ENCODE measurements at places on chromosomes 7 and 10.
A peak's percentile ranks its signal among the peaks of the same experiment; 100 is the strongest.

DNA sequence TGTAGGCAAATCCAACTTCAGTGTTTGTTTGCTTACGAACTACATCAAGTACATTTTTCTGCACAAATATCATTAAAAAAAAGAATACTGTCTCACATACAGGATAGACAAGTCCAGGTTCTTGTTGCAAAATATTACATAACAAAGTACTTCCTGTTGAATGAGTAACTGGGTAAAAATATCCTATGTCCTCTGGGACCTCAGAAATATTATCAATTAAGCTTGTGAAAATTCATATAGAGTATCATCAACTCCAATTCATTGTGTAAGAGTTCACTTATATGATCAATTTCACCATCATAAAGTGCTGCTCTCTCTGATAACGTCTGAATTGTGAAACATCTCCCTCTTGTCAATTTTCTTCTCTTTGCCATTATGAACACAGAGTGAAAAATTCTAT, 22.6 kb downstream of the HERC4 start:
- DNase-seq = no peak

- DNase-seq = peak; percentile 40
These were observed 94.0 kb downstream of the ELMO1 start for GRCh38 chr7:37354656-37355131.

- DNase-seq = no peak
These were observed 343.9 kb downstream of the PLXNA4 start for GRCh38 chr7:132232406-132232805.

- no peak for DNase-seq
These were observed 57.7 kb downstream of the TRUB1 start for GRCh38 chr10:114995468-114996247.

Measured in activated T-helper 2 cell treated with anti-CD3 and anti-CD28 coated beads, Interferon-gamma antibody, Interleukin-2, Interleukin-4, amounts not matched to agents 10 μg/mL and 5 μg/mL and 100 μg/mL, durations not matched to agents 14 hours and 24 hours and 36 hours (primary cell).